ENCODE measurements at places on chromosomes 3 and 15. TPM values are rescaled to one million over a fixed set of nuclear protein-coding genes. Genes with fewer than 3 reads are reported as not detected.

GRCh38 chr15:94205366-94205765 lies 26.0 kb upstream of the MCTP2 start:
- peak; percentile 37 for DNase-seq

- DNase-seq: no peak
These were observed 32.8 kb upstream of the MRPL3 start for GRCh38 chr3:131535596-131535995.

DNA sequence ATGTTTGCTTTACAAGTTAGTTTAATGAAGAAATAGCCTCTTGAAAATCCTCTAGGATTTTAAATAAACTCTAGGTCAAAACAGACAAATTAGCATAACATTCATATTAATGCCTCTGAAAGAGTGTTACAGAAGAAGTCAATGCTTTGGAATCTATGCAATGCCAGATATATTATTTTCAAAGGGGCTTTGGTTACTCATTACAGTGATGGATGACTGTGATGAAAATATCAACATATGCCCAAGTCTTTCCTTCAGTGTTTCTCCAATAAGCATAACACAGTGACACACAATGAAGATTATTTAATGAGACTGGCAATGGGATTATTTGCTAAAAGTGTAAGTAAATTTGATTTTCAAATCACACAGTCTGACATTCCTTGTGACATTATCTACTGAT lies 1247.2 kb downstream of the ROBO2 start:
- DNase-seq: no peak

GRCh38 chr3:187623285-187623814 lies 46.8 kb downstream of the SST start:
- DNase-seq: no peak

GRCh38 chr3:107994956-107995715 lies 95.7 kb downstream of the CD47 start:
- DNase-seq: no peak

DNA sequence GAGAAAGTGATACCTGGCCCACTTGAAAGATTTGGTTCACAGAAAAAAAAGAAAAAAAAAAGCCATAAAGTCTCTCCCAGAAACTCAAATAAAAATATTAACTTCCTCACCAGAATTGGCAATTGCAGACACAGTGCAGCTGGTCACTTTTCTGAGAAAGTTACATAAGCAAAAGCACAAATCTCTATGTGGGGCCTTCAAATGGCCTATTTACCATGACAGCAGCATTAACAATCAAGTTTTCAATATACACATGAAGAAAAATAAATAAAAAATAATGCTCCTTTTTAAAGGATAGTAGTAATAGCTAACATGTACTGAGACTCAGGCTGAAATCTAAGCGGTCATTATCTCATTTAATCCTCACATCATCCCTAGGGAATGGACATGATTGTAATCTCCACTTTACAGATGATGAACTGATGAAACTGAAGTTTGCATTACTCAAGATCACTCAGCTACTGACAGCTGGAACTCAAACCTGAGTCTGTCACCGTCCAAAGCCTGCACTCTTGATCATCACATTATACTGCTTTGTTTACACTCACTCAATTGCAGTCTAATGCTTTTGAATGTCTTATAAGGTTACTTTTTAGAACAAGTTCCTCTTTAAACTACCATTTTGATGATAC lies 3.3 kb downstream of the NPTN start:
- DNase-seq: no peak

- no peak for DNase-seq
These were observed 936.1 kb upstream of the NR2F2 start for GRCh38 chr15:95394186-95395067.

- DNase-seq: peak; percentile 32
These were observed 53.1 kb downstream of the CACNA2D2 start for GRCh38 chr3:50450209-50450921.

DNA sequence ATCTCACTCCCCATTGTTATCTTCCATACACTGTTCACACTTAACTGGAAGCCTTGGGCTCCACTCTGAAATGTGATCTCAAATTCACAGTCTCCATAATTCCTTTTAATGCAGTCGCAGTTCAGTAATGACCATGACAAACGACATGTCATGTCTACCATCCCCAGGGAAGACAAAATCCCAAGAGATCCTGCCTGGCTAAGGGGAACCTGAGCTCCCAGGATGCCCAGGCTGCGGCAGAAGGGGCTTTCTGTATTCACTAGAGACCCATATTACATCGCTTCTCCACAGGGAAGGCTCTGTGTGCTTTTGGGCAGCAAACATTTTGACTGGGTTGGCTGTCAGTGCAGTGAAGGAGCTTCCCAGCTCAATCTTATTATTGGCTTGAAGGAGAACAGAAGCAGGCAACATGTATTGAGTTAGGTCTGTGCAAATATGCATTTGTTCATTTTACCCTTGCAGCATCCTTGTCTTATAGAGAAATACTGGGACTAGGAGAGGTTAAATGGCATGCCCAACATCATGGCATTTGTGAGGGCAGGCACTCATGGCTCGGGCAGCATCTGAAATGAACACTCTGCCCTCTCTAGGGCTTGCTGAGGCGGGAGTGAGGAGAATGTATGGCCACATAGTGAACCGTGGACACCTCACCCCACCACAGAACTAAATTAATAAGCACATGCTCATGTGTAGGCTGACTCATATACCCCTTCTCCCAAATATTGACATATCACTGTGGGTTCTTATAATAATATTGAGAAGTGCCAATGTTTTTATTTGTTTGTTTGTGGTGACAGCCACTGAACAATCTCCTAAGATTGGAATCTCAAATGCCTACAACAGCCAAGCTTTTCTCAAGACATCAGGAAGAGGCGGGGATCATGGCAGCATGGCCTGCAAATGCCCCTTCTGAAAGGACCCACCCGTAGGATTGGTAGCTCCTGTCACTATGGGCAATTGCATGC lies 141.6 kb upstream of the FOXB1 start:
- DNase-seq: no peak

DNA sequence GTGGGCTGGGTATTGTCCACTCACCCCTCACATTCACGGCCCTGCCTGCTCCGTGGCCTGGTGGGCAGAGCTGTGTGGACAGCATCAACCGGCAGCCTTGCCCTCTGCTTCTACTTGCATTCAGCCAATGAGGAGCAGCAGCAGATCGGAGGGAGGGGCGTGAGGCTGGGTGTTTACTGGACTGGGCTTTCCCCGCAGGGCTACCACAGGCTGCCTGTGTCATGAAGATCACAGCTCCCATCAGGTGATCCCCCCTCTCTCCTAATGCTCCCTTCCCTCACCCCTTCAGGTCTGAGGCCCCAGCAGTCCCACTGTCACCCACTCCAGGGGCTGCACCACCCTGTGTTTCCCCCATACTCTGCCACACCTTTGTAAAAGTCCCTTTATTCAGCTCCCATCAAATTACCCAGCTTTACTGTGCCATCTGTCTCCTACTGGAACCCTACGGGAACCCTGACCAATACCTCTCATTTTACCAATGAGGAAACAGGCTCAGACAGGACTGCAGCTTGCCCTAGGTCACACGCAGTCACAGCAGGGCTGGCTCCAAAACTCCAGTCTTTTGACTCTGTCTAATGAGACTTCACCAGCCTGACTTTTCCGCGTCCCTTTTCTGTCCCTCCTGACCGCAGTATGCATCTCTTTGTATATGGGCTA lies 81.1 kb downstream of the MEGF11 start:
- DNase-seq: no peak

- DNase-seq: no peak
These were observed 124.7 kb downstream of the MYRIP start for GRCh38 chr3:39933986-39934693.

DNA sequence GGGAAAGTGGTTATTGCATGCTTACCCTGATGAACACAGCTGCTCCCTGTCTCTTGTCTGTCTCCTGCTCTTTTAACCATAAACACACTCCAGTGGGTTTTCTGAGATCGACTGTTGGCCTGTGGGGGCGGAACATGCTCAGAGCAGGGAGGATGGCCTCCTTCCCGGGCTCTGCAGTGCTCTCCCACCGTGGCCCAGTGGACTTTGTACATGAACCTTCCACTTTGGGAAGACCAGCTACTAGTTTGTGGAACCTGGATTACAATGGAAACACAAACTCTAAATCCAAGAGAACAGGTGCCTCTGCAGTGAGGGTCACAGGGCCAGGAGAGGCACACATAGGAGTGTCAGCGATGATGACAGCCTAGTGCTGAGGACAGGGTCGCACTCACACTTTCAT lies 56.5 kb downstream of the KLF13 start:
- DNase-seq: no peak

DNA sequence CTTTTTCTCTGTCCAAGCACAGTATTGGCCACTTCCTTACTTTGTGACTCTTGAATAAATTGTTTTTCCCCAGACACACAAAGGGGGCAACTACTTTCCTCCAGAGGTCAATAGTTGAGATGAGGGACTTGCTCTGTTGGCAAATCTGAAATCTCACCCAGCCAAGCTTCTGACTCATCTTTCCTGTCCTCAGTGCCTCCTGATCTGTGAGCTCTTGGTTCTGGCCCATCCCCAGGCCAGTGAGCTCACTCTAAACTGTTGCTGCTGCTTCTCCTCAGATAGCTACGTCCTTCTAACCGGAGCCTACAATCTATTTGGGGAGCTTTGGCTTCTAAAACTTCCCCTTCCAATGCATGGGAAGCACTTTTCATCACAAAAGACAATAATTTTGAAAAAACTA lies 50.0 kb upstream of the NMD3 start:
- DNase-seq: no peak

- DNase-seq: no peak
These were observed 139.2 kb downstream of the ATP8B4 start for GRCh38 chr15:49979705-49980382.

DNA sequence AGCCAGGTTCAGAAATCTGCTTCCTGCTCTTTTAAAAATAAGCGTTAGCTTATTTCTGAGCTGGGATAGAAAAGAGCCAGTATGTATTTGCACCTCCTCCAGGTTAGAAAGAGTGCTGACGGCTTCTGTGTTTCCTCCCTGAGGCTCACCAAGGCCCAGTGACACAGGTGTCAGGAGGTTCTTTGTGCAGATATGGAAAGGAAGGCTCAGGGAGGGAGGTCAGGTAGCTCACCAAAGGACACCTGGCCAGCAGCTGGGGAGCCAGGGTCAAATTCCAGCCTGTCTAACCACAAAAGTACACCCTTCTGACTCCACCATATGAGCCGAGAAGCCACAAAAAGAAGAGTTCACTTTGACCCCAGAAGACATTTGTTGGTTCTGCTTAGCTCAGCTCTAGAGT lies 201.0 kb upstream of the WNT5A start:
- DNase-seq: no peak

DNA sequence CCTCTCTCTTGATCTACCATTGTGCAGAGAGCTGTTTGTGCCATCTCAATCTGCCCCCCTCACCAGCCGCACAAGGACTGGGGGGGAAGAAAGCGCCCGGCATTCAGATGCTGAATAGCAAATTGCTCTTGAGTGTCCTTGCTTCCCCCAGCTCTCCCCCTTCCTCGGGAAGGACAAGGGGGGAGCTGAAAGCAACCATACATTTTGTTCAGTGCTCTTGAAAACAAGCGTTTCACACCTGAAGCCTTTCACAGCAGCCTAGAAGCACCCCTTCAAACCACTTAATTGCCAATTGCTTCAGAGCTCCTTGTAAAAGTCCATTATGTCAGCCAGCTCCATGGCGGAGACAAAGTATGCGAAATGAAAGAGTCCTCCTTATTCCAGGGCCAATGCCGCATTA lies 540.1 kb downstream of the NR2F2 start:
- no peak for DNase-seq

DNA sequence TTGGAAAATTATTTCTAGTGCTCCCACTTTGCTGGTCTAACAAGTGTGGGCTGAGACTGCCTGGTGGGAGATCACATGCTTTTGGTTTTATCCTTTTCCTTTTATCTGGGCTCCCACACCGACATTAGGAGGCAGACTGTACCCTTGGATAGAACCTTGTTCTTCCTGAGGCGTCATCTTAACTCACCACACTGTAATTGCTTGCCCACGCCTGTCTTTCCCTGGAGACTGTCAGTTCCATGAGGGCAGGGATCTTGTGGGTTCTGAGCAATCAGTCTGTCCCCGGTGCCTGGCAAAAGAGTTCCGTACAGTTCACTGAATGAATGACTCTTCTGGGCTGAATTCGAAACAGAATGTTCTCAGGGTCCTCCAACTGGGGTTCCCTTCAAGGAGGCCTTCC lies 124.6 kb upstream of the ABHD17C start:
- no peak for DNase-seq

DNA sequence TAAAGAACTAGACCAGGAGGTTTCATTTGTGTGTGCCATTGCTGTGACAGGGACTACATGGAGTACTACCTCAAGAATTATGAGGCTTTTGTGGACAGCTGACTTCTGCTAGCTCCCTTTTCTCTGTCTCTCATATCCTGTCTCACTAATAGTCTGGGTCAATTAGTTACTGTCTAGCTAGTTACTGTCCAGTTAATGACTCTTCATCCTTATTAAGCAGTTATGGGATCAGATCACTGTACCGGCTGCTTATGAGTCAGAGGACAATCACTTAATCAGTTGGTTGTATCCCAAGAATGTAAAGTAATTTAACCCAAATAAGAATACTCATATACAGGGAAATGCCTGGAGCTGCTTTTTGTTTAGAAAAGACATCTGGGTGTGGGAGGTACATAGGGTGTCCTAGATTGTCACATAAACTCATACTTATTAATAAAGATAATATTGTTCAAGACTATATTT lies 158.0 kb downstream of the CDIN1 start:
- no peak for DNase-seq

DNA sequence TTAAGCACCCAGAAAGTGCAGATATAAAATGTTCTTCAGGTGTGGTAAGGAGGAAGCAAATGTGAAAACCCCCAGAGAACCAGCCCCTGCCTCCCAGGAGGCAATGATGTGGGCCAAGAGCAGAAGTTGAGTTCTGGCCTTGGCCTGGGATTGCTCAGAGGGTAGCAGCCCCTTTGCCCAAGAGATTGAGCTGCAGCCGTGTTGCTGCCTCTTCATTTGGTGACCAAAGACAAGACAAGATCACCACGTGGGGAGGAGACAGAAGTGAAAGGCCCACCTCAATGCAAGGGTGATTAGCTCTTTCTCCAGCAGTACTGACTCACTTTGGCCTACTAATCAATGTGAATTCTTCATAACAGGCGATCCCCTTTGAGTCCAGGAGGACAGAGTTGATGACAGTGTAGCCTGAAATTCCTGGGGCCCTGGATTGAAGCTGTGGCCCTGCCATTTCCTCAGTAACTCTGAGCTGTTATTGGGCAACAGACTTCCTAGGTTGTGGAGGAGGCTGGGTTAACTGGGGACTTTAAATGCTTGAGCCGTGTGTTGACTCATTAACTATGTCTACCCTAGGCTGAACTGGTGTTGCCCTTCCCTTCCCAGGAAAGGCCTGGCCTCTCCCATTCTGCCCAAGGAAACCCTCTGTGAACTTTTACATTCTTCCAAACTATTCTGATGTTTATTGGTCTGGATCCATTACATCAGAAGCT lies 86.5 kb downstream of the ST6GAL1 start:
- DNase-seq: no peak

The NTRK3 gene
- 62.7 TPM for total RNA-seq

The ROBO1 gene
- 117 TPM for total RNA-seq

The SI gene
- total RNA-seq: 0.10 TPM

The GPR160 gene
- 0.61 TPM for total RNA-seq

The ACKR4 gene
- total RNA-seq: 1.8 TPM

The RNU5B-1 gene
- 78.5 TPM for total RNA-seq

Data from spinal cord (tissue), 10 donors.